ENCODE measurements at places on chromosomes 4 and X.

GRCh38 chr4:154634058-154634457, 21.6 kb upstream of the FGG start:
- no peak for DNase-seq

DNA sequence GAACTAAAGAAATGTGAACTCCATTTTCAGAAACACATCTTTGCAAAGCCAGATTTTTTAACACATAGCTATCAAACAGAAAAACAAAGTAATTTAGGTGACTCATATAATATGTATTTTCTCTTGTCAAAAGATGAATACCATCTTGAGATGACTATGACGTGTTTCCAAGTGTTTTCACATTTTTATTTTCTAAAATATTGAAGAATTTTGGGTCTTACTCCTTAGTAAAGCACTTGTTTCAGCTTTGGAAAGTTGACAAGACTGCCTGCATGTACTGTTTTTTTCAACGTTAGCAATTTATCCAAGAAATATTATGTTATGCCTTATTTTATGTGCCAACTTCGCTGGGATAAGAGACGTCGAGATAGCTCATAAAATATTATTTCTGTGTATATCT, 733.9 kb upstream of the EPHA5 start:
- DNase-seq = no peak

GRCh38 chrX:128438082-128438481, 385.9 kb upstream of the ACTRT1 start:
- DNase-seq = no peak

GRCh38 chrX:146224442-146224841, 406.8 kb downstream of the SLITRK2 start:
- no peak for DNase-seq

- no peak for DNase-seq
These were observed 897 bp downstream of the PNMA6F start for GRCh38 chrX:153320555-153321184.

DNA sequence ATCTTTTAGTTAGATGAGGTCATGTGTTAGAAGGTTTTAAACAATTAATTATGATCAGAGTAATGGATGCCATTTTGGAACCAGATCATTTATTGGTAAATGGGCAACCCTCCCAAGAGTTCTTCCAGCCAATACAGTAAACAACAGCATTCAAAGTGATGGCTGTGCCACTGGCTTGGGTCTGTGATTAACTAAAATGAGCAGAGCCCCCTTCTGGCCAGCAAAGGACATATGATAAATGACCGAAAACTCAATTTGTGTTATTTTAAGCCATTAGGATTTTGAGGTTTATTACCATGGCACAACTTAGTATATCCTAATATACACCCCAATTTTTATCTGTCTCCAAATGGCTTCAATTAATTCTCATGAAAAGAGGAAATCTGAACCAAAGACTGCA, 90.8 kb upstream of the NPFFR2 start:
- peak; percentile 1 for DNase-seq

All from NCI-H69 (cell line).